ENCODE measurements at places on chromosomes 3 and 15.

- no peak for DNase-seq
Observed at GRCh38 chr3:125645616-125646015, 50.3 kb upstream of the OSBPL11 start.

GRCh38 chr15:52858782-52859176 is 68.6 kb upstream of the ONECUT1 start:
- DNase-seq = no peak

GRCh38 chr3:188527389-188527788 is 373.4 kb downstream of the LPP start:
- DNase-seq = no peak

DNA sequence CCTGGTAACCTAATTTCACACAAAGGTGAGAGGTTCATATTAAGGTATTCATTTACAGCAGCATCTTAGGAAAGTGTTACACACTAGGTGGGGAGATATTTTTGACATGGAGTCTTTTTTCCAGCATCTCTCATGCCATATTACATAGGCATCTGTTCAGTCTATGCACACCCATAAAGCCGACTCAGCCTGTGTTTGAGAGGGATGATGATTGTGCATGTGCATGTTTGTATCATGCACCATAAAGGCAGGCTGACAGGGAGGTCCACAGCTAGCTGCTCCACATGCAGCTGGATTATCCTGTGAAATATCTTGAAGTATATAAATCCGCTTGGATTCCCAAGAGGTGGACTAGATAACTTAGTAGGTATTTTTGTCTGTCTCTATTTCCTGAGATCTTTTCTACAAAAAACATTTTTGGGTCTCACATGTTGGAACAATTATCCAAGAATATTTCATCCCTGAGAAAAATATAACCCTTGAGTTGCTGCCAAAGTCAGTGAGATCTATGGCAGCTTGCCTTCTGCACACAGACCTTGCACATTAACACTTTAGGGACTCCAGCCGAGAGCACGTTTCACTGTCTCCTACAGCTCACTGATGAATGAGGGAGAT is 288.4 kb upstream of the DPH6 start:
- no peak for DNase-seq

- DNase-seq = no peak
Observed at GRCh38 chr15:96054621-96055020, 275.9 kb upstream of the NR2F2 start.

DNA sequence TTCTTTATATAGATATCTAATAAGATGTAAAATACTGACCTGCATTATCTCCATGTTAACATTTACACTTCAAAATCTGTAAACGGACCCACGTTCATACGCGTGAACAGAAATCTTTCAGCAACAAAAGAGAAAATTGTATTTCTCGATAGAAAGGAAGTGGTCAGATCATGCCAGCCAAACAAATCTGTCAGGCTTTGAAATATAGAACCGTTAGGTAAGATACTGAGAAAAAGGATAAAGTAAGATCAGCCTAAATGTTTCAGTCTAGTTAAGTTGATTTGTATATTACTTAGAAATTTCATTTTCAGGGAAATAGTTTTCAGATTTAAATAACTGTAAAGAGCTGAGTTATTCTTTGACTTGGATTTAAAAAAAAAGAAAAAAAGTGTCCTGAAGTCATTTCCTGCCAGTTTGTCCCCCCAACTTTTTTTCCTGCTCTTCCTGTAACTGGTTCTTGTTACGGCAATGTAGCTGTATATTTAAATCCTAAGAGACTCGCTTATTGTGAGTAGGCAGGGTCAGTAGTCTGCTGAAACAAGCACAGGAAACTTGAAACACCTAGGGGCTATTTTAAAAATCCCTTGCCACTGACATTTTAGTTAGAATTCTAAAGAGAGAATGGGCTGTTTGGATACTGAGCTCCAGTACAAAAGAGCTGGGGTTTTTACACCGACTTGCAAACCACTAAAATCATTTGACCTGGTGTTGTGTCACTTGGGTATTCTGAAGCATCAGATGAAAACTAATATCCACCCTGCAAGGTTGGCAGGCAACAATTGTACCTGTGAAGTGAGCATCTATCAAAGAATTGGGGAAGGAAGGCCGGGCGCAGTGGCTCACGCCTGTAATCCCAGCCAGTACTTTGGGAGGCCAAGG is 237.5 kb downstream of the UBE2E2 start:
- DNase-seq = no peak

GRCh38 chr15:83209333-83209732 is 1.7 kb upstream of the HDGFL3 start:
- DNase-seq = no peak

DNA sequence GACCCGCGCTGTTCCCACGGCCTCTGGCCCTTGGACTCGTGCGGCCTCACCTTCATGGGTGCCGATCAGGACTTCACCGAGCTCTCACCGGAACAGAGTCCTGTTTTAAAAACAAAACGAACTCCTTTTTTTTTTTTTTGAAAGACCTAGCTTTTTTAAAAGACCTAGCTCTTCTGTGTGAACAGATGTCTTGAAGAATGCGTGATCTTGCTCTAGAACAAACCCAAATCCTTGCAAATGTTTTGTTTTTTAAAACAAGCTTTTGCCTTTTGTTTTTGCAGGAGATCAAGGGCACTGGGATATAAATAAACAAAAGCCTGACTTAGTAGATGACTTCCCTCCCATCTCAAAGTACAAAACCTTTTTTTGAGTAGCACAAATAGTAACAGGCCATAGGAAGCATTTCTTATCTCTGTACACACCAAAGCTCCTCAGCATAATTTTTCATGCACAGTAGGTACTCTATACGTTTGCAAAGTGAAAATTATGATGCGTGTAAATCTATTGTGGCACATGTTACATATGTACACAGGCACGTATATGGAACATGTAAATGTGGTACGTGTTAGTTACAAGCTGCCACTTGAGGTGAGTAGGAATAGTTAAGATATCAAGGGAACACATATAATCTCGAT is 1.1 kb upstream of the MSL2 start:
- DNase-seq = peak; percentile 43

GRCh38 chr3:123752228-123752627 is 131.9 kb downstream of the MYLK start:
- no peak for DNase-seq

DNA sequence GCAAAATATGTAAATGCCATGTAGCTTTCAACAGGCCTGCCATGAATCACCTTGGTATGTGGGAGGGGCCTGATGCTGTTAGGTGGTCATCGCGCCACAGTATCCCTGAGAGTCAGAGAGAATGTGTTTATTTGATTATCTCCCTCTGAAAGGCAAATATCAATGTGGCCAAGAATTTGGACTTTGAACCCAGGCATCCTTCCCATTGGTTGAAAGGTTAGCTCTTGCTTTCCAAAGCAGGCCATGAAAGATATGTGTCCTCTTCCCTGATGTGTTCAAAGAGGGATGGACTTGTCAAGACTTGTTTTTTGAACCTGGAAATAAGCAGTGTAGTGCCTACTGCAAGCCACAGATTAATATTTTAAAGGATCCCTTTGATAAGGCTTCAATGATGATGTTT is 36.7 kb downstream of the SRP14 start:
- DNase-seq = peak; percentile 90

DNA sequence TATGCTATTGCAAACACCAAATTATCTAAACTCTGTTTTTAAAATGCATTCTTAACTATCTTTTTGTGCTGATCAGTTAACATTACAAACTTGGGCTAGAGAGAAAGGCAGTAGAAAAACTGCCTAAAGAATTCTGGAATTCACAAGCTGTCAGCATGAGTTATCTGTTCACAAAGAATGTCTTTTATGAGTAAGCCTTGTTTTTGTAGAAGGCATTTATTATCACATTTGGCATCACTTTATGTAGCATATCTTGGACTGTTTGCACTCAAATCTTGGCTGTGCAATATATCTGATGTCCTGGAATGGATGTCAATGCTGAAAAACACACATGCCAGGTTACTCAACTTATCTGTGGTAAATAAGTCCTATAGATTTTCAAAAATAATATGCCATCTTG is 15.5 kb upstream of the BCHE start:
- no peak for DNase-seq

DNA sequence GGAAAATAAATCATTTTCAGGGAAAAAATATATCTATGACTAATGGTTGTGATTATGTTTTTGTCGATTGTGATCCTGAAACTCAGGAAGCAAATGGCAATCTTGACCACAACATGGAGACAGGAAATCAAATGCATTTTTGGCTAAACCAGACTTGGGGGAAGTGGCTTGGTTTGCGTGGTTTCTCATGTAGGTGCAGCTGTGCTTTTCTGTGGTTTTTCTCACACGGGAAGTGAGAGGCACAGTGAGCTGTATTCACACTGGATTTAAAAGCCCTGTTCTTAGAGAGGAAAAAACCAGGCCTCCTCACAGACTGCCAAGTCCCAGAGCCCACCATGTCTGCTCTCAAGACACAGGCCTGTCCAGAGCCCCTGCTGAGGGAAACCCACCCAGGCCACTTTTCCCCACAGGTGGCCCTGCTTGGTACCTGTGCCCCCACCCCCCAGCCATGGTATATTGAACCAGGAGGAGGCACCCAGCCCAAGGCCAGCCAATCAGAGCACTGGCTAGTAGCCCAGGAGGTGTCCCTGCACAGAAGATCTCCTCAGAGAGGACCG is 46.1 kb downstream of the BTD start:
- no peak for DNase-seq

DNA sequence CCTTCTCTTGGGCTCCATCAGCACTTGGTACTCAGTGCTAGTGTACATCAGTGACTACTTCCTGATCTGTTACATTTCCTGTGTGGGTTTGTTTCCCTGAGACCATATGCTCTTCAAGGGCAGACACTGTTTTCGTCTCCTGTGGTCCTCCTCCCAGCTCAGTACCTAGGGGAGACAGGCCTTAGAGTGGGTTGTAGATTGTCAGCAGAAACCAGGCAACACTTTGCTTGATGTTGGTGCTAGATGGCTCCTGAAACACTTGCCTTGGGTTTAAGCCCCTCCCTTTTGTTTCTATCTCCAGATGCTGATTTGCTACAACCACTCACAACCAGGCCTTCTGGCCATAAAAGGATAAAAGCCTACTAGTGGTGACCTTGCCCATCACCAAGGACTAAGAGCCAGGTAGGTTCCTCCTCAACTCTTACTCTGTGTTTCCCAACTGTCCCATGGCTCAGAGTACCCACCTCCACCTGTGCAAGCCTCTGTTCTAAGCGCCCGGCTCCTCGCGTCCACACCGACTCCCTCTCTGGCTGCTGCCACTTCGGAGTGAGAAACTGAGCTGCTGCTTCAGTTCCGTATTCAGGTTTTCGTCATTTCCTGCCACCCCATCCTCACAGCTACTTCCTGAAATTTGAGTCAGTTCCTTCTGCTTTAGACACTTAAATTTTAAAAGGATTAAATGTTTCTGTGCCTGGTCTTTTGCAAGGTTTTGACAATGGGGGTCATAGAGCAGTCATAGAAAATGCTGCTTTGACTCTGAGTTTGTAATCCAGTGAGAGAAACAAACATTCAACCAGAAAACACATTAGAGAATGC is at the start of gene HCLS1:
Gene HCLS1, minus strand, starts transcription at position 548 of the 816 bp plus-strand sequence. CDS start 2,556 bp downstream, outside the sequence.
- peak; percentile 14 for DNase-seq

- DNase-seq = peak; percentile 96
Observed at GRCh38 chr3:143971359-143972154, at the start of gene DIPK2A. Gene DIPK2A (plus strand): TSS chr3:143971823. CDS start chr3:143972333, 510 bp downstream.

DNA sequence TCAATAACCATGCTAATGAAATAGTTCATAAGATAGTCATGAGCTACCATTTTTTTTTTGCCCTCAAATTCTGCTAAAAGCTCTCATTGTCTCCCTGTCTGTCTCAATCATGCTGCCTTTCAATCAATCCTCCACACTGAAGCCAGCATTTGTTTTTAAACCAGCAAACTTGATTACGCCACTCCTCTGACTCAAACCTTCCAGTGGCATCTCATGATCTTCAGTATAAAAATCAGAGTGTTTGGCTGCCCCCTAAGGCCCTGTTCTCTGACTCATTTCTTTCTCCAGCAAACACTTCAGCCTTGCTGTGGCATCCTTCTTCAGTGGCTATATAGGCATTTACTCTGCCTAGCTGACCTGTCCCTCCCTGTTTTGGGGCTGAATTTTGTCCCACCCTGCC is 36.0 kb upstream of the EOMES start:
- DNase-seq = no peak

- peak; percentile 88 for DNase-seq
Observed at GRCh38 chr15:66851311-66852063, 149.5 kb downstream of the SMAD6 start.
